Tongue (tissue), 3 donors: ENCODE measurements at places on chromosomes 11 and 22. TPM values are rescaled to one million over a fixed set of nuclear protein-coding genes. Genes with fewer than 3 reads are reported as not detected.

- DNase-seq, result no peak
Measured at GRCh38 chr22:23376256-23376655, 195.9 kb downstream of the BCR start.

- DNase-seq, result no peak
Measured at GRCh38 chr11:7851391-7851790, 54.6 kb upstream of the OR5P2 start.

DNA sequence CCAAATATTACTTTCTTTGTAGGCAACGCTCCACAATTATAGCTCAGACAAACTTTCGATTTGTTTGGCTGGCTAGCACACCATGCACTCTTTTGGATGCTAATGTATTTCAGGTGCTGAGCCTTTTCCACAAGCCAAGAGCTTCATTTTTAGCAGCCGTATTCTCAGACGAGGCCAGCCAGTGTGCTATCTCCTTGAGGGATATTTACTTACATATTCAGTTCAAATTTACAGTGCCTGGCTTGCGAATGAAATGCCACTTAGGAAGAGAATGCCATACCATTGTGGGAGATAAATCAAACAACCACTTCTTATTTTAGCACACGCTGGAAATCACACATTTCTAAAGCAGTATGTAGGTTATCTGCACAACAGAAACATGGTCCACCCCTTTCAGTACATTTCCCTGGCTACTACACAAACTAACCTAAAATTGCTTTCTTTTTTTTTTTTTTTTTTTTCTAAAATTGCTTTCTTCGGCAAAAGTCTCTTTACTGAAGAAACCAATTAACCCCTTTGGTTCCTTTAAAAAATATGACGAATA lies 236.9 kb downstream of the CADM1 start:
- no peak for DNase-seq

MS4A3 gene
- 0.62 TPM for total RNA-seq

FGF19 gene
- 1.8 TPM for total RNA-seq

TMEM126B gene
- 39.8 TPM for total RNA-seq

DNA sequence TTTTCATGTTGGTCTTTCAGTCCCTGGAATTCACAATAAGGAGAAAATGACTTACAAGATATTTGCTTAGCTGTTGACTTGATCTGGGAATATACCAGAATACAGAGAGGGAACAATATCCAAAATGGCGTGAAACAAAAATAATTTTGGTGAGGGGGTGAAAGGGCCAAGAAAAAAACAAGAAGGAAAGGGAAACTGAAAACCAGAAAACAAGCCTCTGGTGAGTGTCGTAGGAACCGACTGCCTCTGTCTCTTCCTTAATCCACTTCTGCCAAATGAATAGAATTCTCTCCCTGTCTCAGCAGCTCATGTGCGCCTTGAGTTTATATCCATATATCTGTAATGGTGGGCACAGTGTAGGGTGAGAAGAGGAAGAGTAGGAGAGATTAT lies 367.6 kb downstream of the ETS1 start:
- DNase-seq, result no peak

OR6A2 gene
- 0.10 TPM for total RNA-seq

CLDN5 gene
- 147 TPM for total RNA-seq

DNA sequence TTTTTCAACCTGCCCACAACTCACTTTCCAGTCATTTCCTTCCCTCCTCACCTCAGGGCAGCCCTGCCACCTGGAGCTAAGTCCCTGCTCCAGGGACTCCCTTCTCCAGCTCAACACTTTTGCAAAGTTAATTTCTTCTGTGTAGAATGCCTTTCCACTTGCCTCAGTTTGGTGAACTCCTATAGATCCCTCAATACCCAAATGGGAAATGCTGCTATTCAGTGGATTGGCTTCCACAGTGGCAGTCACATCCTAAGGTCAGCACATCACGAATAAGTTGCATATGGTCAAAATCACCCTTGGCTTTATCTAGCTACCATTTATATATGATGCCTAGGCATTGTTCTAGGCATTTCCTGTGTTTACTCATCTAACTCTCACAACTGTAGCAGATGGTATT lies 23.6 kb downstream of the GDPD5 start:
- DNase-seq, result no peak

DNA sequence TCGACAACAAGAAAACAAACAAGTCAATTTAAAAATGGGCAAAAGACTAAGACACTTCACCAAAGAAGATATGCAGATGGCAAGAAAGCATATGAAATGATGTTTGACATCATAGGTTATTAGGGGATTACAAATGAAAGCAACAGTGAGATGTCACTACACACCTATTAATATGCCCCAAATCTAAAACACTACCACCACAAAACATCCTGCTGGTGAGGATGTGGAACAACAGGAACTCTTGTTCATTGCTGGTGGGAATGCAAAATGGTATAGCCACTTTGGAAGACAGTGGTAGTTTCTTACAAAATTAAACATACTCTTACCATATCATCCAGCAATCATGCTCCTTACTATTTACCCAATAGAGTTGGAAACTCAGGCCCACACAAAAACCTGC lies 29.0 kb downstream of the PRRG4 start:
- DNase-seq, result no peak

DNA sequence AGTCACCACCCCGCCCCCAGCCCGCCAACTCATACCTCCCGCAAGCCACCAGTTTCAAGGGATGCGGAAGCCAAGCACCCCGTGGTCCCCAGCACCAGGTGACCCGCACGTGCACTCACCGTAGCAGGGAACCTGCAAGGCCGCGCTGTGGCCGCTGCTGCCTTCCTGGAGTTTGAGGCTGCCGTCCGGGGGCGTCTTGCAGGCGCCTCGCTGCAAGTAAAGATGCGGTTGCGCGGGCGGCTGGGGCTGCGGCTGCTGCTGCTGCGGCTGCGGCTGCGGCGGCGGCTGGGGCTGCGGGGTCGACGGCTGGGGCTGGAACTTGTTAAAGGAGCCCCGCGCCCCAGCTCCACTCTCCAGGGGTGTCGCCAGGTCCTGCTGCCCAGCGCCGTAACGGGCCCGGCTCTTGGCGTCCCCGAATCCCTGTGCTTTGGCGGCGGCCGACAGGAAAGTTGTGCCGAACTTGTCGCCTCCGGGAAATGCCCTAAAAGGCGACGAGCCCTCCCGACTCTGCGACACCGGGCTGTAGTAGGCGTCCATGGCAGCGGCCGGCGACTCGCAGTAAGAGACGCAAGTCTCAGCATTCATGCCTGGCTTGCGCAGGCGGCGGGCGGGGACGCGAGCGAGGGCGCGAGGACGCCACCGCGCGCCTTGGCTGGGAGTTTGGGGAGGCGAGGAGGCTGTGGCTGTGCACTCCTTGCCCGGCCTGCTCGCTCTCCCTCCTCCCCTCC lies at the start of gene ALX4:
TSS of gene ALX4 (minus strand) at position 662 of the 728 bp plus-strand sequence. CDS start at position 585, 77 bp downstream.
- peak; percentile 81 for DNase-seq

DNA sequence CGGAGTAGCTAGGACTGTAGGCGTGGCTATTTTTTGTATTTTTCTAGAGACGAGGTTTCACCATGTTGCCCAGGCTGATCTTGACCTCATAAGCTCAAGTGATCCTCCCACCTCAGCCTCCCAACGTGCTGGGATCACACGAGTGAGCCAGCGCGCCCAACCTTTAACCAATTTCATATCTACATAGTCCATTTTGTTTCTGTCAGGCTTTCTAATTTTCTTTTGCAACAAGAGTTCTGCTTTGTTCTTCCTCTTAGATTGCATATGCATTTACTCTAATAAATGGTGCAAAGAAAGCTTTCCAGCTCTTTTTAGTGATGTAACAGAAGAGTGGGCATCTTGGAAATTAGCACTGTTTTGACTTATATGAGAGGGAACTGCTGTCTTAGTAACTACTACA lies 13.3 kb downstream of the RTN3 start:
- no peak for DNase-seq

- no peak for DNase-seq
Measured at GRCh38 chr11:86202013-86202336, 42.6 kb upstream of the EED start.

- no peak for DNase-seq
Measured at GRCh38 chr22:37526376-37526775, 7.2 kb upstream of the CARD10 start.

CD248 gene
- total RNA-seq, result 37.6 TPM

- DNase-seq, result no peak
Measured at GRCh38 chr11:113338730-113339129, 24.3 kb downstream of the TTC12 start.
